Right renal pelvis (tissue), 4 donors: ENCODE measurements at places on chromosomes 4 and X. TPM values are rescaled to one million over a fixed set of nuclear protein-coding genes. Genes with fewer than 3 reads are reported as not detected.

- no peak for DNase-seq
Measured at GRCh38 chr4:172390331-172390730, 577.1 kb downstream of the GALNTL6 start.

DNA sequence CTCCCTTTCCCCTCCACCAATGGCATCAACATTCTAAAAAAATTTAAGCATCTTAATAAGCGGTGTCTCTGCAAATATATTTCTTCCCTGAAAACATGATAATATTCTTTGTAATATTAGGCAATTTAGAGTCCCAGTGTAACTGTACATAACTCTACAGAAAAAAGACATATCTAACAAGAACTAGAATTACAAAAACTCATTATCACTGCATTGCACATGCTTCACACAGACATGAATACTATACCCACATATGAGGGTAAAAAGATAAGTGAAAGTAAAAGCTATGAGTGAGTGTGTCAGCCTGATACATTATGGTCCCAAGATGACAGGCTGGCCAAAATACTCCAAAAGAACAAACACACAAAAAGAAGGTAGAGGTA, 2.4 kb upstream of the FGB start:
- no peak for DNase-seq

- no peak for DNase-seq
Measured at GRCh38 chrX:38050806-38051205, 44.5 kb downstream of the SYTL5 start.

GRCh38 chr4:42483426-42484379, 86.4 kb downstream of the SHISA3 start:
- no peak for DNase-seq

GRCh38 chr4:27791640-27792039, 931.0 kb downstream of the STIM2 start:
- no peak for DNase-seq

GRCh38 chrX:15050395-15050794, 177.2 kb downstream of the MOSPD2 start:
- DNase-seq = no peak

- no peak for DNase-seq
Measured at GRCh38 chrX:13828392-13828791, 11.5 kb upstream of the GPM6B start.

DNA sequence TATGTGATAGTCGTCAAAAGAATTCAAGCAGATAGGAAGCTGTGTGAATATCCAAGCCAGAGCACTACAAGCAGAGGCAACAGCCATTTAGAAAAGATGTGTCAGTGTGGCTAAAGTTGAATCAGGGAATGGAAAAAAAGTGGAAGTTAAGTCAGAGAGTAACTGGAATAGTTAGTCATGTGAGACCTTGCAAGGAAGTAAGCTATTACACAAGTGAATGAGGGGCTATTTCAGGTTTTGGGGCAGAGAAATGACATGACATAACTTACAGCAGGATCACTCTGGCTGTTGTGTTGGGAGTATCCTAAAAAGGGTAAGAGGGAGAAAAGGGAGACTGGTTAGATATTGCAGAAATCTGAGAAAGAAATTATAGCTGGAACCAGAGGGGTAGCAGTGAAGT, 236.6 kb upstream of the PCDH18 start:
- no peak for DNase-seq

DNA sequence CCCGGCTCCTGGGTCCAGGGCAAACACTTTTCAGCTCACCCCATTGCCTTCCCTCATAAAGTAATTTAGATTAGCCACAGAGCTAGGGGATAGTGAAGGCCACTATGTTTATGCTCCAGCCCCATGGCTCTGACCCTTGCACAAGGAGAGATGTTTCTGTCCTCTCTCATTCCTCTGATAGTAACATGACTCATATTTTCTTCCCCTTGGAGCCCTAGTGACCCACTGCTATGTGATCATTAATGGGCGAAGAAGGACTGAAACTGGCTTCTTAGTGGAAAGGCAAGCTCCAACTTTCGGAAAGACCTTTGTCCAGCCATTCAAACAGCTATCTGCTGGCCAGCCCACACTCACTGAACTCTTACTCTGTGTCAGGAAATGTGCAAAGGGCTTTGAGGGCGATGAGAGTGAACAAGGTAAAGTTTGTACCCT, 12.3 kb downstream of the CLDN2 start:
- DNase-seq = no peak

GRCh38 chrX:126265116-126265515, 99.0 kb upstream of the DCAF12L2 start:
- no peak for DNase-seq

GRCh38 chr4:163269166-163269565, 63.2 kb downstream of the NPY1R start:
- no peak for DNase-seq

DNA sequence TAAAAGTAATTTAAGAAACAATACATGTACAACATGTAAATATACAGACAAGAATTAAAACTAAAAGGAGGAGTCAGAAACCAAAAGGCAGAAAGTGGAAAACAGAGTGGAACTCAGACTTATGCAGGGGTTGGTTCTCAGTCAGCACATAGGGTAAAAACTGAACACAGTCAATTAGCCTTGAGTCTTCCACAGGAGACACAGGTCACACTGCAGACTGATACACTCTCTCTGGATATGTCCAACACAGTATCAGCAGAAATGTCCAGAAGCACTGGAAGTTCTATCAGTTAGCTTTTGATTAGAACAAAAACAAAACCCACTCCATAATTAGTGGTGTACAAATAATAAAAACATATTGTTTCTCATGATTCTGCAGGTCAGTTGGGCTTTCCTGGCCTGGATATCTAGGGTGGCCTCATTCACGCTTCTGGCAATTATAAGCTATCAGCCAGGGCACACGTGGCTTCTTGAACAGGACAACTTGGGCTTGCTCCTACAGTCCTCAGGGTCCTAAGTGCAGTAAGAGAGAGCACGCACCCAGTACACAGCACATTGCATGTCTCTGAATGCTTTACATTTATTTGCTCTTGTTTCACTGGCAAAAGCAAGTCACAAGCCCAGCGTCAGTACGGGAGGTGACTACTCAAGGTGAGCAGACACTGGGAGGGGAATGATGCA, 21.6 kb downstream of the TEC start:
- no peak for DNase-seq

ACOX3 gene
- 16.1 TPM for polyA plus RNA-seq

CXCL8 gene
- polyA plus RNA-seq = 1.1 TPM

ADH4 gene
- polyA plus RNA-seq = 0.67 TPM

TSPAN7 gene
- polyA plus RNA-seq = 76.6 TPM

CLIC2 gene
- 4.0 TPM for polyA plus RNA-seq

XKRX gene
- 0.33 TPM for polyA plus RNA-seq

GCNA gene
- polyA plus RNA-seq = 1.7 TPM

SLITRK2 gene
- polyA plus RNA-seq = 1.7 TPM

SLC6A14 gene
- polyA plus RNA-seq = 0.07 TPM

AKAP4 gene
- polyA plus RNA-seq = 0.11 TPM

RTL5 gene
- 22.2 TPM for polyA plus RNA-seq
